ENCODE measurements at places on chromosomes 7 and 10.

DNA sequence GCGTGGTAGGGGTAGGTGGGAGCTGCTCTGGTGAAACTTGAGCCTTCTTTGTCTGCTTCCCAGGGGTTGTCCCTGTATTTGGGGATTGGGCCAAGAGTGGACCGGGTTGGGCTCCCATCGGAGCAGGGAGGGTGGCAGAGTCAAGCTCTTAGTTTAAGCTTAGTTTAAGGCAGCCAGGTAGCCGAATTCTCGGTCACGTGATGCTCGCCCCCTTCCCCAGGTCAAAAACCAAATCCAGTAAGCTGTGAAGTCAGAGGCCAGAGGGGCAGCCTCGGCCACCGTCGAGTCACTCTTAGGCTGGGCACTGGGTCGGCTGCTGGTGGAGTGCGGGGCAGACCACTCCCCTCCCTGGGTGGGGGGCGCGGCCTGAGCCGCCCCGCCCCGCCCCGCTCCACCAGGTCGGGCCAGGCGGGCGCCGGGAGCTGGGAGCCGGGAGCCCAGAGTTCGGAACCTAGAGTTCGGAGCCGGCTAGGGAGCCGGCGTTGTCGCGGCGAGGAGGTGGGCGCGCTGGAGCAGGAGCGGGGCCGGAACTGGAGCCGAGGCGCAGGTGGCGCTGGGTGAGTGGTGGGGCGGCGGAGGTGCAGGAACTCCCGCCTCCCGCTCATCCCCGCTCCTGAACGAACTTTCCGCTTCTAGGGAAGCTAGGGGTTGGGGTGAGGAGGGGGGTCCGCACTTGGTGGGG is 2.8 kb upstream of the LZTS2 start:
- DNase-seq: peak; percentile 34

DNA sequence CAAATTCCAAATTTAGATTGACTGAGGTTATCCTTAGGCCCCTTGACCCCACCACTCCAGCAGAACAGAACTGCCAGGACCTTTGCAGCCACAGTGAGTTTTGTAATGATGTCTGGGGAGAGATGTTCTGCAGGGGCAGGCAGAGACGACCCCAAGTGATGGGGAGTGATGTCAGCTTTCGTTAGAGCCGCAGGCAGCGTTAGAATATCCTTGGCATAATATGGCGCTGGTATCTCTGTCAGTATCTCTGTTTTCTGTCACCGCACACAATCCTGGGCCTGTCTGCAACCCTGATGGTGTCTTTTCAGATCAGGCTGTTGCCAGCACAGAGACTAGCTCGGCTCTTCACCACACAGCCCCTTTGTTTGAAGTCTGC is 1083.6 kb downstream of the KCNMA1 start:
- DNase-seq: no peak

DNA sequence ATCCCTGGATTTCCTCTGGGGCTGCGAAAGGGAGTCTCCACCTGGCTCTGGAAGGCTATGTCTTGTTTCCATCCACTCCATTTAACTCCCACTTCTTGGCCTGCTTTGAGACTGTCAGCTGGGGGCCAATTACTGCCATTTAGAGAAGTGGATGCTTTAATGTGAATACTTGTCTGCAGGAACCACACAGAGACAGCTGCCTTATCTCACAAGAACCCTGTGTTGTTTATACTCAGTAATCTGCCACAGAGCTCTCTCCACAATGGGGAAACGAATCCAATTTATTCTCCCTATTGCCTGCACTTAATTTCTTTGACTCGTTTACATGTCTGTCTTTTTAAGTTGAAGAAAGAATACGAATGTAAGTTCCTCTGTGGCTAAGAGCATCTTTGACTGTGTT is 787.0 kb upstream of the C7orf33 start:
- no peak for DNase-seq

GRCh38 chr10:100984672-100985177 is 2.6 kb downstream of the MRPL43 start:
- DNase-seq: no peak

DNA sequence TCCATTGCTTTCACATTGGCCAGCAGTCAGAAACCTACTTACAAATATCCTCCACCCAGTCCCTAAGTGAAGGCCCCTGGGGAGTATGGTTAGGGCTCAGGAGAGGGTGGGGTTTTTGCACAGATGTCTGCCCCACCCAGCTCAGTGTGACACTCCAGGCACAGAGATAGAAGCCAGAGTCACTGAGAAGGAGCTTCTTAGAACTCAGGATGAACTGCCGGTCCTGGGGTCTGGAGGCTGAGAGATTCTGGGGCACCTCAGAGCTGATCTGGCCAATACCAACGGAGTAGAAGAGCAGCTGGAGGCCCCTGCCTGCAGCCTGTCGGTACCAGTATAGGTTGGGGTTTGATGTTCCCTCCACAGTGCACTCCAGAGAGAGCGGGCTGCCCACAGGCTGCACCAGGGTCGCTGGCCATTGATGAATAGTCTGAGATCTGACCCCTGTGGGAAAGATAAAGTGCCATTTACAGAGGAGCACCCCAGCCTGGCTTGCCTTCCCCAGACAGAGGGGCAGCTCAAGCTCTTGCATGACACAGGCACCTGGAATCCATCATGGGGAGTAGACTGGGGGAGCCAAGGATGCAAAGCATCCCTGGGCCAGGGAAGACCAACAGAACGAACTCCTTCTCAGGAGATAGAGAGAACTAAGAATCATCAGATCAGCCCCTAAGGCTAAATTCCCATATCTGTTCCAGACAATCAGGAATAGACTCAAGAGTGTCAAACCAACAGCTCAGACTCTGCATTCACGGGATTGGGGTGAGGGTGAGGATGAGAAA is 41.9 kb downstream of the PRSS2 start:
- DNase-seq: no peak

DNA sequence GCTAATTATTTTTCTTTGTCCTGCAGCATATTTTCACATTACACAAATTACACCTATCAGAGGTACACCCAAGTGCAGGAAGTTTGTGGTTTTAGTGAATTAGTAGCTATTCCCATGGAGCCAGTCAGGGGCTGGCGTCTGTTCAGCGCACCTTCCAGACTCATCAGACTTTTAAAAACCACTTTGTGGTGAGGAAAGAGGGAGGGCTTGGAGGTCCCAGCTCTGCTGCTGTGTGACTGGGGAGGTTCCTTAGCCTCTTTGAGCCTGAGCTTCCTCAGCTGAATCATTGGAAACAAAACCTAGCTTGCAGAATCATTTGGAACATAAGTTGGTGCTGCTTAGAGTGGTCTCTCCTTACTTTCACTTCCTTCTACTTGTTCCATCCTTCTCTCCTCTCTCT is 175.4 kb downstream of the SORCS3 start:
- no peak for DNase-seq

GRCh38 chr10:114042895-114043531 is 653 bp upstream of the ADRB1 start:
- DNase-seq: no peak

DNA sequence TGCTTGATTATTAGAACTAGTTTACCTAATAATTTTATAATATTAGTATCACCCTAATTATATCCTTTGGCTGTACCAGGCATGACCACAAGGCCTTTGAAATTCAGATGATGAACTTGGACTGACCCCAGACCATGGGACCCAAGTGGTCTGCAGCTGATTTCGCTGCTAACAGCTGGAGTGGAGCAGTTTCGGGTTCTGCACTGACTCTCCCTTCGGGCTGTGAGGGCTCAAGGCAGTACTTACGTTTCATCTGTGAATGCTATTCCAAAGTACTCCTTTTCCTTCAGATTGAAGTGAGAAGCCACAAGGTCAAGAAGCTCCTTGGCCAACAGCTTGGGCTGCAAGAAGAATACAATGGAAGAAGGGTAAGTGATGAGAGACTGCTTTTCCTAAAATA is 223.8 kb downstream of the PRPF18 start:
- DNase-seq: no peak

GRCh38 chr7:94612661-94613060 is 43.3 kb downstream of the SGCE start:
- no peak for DNase-seq

DNA sequence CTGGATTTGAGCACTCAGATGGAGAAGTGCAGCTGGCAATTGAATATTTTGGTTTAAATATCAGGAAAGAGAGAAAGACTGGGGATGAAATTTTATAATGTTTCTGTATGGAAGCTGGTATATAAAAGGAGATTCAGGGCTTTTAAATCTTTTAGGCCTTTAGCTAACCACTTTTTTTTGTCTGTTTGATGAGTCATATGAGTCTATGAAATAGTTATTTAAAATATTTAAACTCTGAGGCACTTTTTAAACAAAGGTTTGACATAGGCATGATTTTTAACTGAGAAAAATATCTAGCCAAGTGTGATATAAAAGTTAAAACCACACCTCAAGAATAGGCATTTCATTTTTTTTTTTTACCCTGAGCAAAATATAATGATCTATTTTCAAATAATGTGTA is 944.3 kb downstream of the GATA3 start:
- DNase-seq: no peak

GRCh38 chr7:115058726-115059125 is 136.8 kb downstream of the MDFIC start:
- no peak for DNase-seq

GRCh38 chr10:65501259-65501658 is 1424.6 kb upstream of the LRRTM3 start:
- no peak for DNase-seq

- no peak for DNase-seq
These were observed 1024.8 kb downstream of the LRMDA start for GRCh38 chr10:76456197-76456596.

DNA sequence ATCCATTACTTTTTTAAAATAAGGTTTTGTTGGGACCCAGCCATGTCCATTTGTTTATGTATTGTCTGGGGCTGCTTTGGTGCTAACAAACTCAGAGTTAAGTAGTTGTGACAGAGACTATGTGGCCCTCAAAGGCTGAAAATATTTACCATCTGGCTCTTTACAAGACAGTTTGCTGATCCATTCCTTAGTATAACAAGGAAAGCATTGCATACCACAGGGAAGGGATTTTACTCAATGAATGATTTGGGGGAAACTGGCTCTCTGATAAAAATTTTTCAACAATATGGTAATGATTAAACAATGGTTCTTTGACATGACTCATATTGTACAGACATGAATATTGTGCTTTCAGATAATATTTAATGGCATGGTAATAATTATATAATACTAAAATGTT is 738.1 kb downstream of the KCNMA1 start:
- no peak for DNase-seq

- DNase-seq: no peak
These were observed 23.1 kb downstream of the HTRA1 start for GRCh38 chr10:122484276-122485060.

DNA sequence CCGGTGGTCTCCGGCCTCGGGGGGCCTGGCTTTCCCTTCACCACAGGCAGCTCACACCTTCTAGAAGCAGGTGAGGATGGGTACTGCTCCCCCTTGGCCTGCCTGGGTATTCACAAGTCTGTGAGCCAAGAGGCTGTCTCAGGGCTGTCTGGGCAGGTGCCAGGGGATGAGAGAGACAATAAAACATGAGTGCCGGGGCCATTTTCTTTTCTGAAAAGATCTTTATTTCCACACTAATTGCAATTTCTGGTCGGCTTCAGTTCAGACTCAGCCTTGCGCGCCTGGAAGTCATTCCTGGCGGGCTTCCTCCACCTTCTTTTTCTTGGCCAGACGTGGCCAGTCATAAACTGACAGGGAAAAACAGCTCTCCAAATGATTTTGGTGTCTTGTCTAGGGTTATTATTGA is 171.2 kb downstream of the ARHGAP12 start:
- DNase-seq: peak; percentile 33

- peak; percentile 98 for DNase-seq
These were observed 26.1 kb downstream of the PLAC9 start for GRCh38 chr10:80158598-80159127.

DNA sequence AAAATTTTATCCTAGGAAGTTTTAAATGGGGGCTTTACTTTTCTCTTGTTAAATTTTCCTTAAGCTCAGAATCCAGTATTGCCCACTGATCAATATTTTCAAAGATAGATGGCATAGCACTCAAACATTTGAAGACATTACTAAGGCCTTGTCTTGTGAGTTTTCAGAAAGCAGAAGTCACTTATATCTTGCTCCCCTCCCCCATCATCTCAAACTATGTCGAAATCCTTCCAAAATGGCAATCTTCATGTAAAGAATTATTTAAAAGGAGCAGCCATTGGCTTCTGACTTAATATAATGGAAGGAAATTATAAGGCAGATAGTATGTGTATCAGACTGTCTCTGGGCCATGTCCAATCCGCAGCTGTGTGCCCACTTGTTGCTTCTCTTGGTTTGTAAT is 553.5 kb upstream of the C7orf33 start:
- DNase-seq: no peak

GRCh38 chr7:70607759-70608158 is 524.2 kb upstream of the GALNT17 start:
- no peak for DNase-seq

GRCh38 chr7:141704112-141704511 is 2.1 kb upstream of the DENND11 start:
- no peak for DNase-seq

- DNase-seq: no peak
These were observed 28.8 kb downstream of the ITGB8 start for GRCh38 chr7:20359341-20359963.

GRCh38 chr7:17679458-17679857 is 260.8 kb downstream of the SNX13 start:
- peak; percentile 61 for DNase-seq

- DNase-seq: no peak
These were observed 89.8 kb upstream of the PRPS1L1 start for GRCh38 chr7:18117482-18117881.

GRCh38 chr7:157564517-157565177 is 227.8 kb downstream of the DNAJB6 start:
- DNase-seq: peak; percentile 77

Data from MCF 10A (cell line).